ENCODE measurements at places on chromosomes 6 and 20. TPM values are rescaled to one million over a fixed set of nuclear protein-coding genes. Genes with fewer than 3 reads are reported as not detected.

Gene SLC32A1
- not detected for total RNA-seq

Gene WASF1
- total RNA-seq = 15.7 TPM

Gene GABRR1
- 0.02 TPM for total RNA-seq

Gene SLC29A1
- total RNA-seq = 24.7 TPM

Gene RBM38
- total RNA-seq = 41.4 TPM

Gene MUC21
- total RNA-seq = not detected

Gene BEND6
- total RNA-seq = 11.7 TPM

Gene IL17F
- total RNA-seq = not detected

Gene GOPC
- total RNA-seq = 41.6 TPM

Gene SGK2
- total RNA-seq = not detected

Gene CLVS2
- not detected for total RNA-seq

Gene HS3ST5
- not detected for total RNA-seq

Data from A172 (cell line).